ENCODE measurements at places on chromosomes 3 and 15.
A peak's percentile ranks its signal among the peaks of the same experiment; 100 is the strongest.

DNA sequence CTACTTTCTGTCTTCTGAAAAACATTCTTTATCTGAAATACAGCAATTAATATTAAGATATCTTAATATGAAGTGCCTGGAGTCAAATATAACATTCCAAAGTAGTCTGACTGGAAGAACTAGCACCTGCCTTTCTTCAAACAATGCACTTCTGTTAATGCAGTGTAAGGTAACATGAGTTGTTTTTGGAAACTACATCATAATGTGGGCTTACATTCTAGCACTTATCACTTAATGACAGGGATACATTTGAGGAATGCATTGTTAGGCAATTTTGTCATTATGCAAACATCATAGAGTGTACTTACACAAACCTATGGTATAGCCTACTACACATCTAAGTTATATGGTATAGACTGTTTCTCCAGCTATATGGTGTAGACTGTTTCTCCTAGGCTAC lies 49.2 kb downstream of the SLC15A2 start:
- no peak for DNase-seq

DNA sequence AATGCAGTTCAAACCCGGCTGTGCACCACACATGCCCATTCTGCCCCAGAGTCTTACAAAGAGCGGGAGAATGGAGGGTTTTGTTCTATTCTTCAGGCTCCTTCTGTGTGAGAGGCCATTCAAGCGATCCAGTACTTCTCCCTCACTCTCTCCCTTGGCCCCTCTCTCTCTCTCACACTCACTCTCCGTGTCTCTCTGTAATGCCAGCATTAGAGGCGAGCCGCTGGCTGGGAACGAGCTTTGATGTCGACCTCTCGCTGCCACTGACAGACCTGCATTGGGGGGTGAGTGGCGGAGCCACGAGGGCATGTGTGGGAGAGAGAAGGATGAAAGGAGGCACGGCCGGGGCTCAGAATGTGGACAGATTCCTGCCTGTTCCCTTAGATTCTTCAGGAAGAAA lies 231.7 kb upstream of the ARRDC4 start:
- DNase-seq, result no peak

DNA sequence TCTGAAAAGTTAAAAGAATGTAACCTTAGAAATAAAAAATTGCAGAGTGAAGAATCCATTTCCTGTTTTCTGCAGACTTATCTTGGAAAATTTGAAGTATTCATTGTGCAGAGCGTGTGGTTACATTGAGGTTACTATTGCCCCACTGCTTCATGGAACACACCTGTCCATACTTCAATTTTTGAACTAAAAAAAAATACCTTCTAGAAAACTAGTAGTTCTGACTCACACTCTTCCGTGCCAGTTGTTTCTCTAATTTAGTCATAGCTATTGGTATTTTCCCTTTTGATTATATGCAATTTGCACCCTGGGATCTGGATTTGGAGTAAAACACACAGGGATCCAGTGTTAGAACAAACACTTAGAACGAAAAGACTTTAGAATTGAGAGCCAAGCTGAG lies 111.8 kb upstream of the LYSMD4 start:
- no peak for DNase-seq

DNA sequence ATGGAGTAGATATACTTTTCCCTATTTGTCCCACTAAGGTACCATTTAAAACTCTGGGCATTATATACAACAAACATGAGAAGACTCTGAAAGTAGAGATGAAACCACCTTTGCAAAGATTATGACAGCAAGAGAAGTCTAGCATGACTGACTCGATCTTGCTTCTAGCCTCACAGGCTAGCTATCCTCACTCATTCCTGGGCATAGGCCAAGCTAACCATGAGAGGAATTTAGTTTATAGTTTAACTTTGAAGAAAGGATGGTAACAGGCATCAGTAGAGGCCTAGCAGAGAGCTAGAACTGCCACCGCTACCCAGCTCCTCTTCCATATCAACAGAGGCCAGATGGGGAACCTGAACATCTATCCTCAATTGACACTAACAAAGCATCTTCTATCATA lies 63.5 kb upstream of the FSIP1 start:
- no peak for DNase-seq

DNA sequence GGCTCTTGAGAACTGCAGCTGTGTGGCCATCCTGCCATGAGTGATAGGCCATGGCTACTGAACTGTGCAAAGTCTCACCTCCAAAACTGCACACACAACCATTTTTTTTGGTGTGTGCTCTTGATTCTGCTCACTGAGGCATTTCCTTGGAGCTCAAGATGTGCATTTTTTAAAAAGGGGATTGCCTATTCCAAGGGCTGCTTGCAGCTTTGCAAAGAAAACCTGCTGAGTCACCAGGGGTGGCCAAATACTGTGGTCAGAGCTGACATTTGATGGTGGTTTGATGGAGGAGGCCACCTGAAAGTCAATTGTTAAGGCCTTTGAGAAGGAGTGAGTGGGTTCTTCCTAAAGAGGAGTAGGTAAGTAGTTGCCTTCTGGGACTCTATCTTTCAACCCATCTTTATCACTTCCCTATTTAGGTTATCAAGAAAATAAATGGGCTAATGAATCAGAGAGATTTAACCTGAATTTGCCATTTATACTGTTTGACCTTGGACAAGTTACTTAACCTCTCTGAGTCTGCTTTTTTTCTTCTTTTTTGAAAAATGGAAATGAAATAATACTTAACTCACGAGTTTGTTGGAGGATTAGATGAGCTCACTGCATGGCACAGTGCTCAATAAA lies 87.9 kb downstream of the CHST2 start:
- no peak for DNase-seq

GRCh38 chr3:146246526-146246925 lies 4.4 kb downstream of the PLSCR4 start:
- DNase-seq, result no peak

GRCh38 chr15:32898414-32898813 lies 180.6 kb downstream of the GREM1 start:
- DNase-seq, result no peak

GRCh38 chr3:72591522-72592421 lies 256.5 kb downstream of the SHQ1 start:
- DNase-seq, result peak; percentile 84

DNA sequence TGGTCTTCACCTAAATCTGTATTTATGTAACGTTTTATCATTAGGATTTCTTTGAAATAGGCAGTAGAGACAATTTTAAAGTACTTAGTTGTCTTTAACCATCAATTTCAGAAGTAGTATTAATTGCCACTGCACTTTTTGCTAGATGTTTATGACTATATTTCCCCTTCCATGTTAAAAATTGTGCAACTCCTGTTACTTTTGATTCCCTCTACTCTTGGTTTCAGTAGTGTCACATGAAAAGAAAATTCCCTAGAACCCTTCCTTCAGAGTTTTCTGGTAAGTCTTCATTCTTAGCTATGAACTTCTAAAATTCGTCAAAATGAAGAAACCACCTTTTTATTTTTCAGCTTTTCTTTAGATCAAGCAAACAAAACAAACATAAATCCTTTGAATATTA lies 7.1 kb downstream of the PIAS1 start:
- DNase-seq, result no peak

DNA sequence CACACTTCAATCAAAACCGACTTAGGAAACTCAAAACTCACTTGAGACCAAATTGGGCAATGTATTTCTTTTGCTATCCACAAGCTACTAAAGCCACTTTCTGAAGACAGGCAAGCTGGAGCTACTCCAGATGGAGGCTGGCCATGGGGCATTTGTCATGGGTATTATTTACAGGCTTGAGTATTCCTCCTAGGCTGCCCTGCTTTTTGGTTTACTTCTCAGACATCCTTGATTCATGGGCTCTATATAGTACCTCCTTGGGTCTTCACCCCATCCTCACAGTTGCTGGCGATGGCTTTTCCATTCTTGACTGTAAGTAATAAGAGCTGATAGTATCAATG lies 18.6 kb upstream of the SYNM start:
- no peak for DNase-seq

- DNase-seq, result no peak
These were observed 121.7 kb downstream of the MEGF11 start for GRCh38 chr15:66131831-66132230.

DNA sequence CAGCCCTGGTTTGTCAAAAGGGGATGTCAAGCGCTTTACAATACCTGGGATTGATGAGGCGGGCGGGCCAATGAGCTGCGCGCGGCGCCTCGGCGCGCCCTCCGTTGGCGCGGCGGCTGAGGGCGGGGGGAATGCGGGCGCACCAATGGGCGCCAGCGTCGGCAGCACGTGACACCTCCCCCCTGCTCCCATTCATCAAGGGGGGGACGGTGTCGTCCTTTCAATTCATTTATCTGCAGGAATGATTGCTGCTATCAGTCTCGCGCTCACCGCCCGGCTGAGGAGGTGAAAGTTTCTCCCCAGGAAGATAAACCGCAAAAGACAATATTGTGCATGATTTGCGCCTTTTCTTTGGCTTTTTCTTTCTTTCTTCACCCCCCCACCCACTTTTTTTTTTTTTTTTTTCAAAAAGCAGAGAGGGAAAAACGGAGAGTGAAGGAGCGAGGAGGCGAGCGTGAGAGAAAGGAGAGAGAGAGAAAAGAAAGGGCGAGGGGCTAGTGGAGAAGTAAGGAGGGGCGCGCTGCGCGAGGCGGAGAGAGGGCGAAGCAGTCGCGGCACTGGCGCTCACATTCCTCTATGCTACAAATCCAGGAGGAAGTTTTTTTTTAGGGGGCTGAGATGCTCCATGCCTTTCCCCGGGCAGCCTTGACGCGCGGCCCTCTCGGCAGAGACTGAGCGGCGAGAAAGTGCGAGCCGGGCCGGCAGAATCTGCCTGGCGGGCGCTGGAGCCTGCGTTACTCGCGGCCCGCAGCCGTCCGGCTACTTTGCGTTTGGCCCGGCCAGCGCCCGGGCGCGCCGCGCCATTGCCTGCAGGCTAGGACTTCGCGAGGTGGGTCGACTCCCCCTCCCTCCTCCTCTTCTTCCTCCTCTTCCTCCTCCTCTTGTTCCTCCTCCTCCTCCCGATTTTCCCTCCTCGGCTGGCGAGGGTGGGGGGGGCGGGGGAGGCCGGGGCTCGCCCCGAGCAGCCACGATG lies at the start of gene ZIC1:
Gene ZIC1 (plus strand): TSS at position 223 of the 973 bp plus-strand sequence. CDS start 748 bp downstream, at position 971.
- no peak for DNase-seq

GRCh38 chr3:152271501-152272236 lies 2.9 kb downstream of the MBNL1 start:
- DNase-seq, result no peak
